Activated CD8-positive, alpha-beta memory T cell treated with anti-CD3 and anti-CD28 coated beads for 48 hours (primary cell): ENCODE measurements at places on chromosomes 2 and 18.

DNA sequence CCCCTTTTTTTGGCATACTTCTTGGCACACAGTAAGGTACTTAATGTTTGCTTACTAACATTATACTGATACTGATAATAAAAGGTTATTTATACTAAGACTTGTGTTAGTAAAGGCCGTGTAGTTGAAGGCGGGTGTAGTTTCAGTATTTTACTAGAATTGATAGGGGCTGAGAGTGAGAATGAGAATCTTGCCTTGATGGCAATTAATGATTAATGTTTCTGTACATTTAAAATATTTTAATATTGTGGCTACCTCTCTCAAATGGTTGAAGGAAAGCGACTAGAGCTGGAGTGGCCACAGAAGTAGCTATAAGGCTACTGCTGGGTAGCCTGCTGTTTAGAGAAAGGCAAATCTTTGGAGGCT is 29.3 kb downstream of the PELI1 start:
- DNase-seq: no peak

GRCh38 chr2:17272652-17273525 is 245.4 kb downstream of the RAD51AP2 start:
- no peak for DNase-seq

GRCh38 chr18:2857491-2858131 is 10.8 kb downstream of the EMILIN2 start:
- no peak for DNase-seq

GRCh38 chr2:213789940-213790339 is 505.7 kb downstream of the SPAG16 start:
- DNase-seq: no peak

DNA sequence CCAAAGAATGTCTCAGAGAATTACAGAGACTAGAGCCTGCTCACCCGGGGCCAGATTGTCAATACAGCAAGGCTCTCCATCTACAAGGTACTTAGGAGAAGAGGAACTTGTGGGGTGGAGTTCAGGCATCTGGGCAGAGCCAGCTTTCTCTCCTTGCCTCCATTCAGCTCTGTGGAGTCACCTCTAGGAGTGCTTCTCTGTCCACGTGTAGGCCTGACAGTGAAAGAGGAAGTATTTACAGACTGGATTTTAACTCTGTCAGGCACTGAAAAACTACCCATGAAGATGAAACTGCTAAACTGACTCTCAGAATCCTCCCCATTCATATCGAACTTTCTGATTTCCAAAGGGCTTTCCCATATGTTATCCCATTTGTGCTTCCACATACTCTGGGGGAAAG is 315.6 kb downstream of the SETBP1 start:
- DNase-seq: no peak

GRCh38 chr2:18578033-18578432 is 11.3 kb downstream of the NT5C1B start:
- no peak for DNase-seq

- DNase-seq: no peak
Measured at GRCh38 chr2:177921726-177922125, 150.9 kb downstream of the PDE11A start.

DNA sequence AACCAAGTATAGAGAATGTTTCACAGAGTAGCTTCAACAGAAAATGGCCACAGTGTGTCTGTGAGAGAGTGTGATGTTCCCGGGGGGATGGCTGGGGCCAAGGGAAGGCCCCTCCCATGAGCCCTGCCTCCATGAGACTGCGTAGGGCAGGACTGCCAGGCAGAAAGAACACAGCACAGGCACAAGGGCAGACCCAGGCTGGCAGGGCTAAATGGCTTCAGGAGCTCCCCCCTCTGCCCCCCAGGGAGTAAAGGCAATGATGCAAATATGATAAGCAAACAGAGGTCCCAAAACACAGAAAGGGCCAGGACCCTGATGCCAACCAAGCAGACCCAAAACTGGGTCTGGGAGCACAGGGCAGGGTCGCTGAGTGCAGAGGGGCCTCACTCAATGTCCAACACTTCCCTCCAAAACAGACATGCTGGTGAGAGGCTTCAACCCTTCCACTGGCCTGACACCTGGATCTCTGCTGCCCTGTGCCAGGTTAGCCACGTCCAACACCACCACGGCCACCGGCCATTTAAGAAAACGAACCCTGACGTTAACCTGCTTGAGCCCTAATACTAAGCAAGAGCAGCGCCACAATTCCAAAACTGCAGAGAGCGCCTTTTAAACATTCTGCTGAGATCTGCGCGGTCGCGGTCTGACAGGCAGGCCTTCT is 90.3 kb downstream of the HDAC4 start:
- DNase-seq: no peak

DNA sequence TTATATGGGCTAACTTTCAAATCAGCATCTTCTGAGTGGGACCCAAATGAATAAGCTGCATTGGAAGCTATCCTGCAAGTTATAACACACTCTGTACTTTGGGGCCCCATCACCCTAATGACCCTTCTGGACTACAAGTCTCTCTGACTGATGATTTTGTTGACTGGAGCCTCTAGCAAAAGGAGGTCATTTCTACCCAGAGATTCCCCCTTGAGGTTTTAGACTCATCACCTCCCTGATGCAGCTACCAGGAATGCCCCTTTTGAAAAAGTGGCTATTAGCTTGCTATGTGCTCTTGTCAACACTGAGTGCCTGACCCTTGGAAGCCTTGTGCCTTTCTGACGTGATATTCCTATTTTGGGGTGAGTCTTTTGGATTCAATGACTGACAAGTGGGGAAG is 54.5 kb upstream of the NEMP2 start:
- no peak for DNase-seq

DNA sequence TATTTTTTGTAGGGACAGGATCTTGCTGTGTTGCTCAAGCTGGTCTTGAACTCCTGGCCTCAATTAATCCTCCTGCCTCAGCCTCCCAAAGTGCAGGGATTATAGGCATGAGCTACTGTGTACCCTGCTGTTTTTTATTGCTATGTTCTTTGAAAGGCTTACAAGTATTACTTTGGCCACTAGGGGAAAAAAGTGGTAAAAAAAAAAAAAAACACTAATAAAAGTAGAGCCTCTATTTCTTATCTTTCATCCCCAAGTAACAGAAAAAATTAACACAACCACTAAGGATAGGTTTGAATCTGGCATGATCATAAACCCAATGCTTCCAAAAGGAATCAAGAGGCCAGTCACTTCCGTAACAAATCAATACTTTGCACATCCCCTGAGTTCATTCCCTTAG is 11.6 kb downstream of the NOL10 start:
- DNase-seq: no peak

- DNase-seq: no peak
Measured at GRCh38 chr18:47595831-47596501, 334.5 kb downstream of the SMAD2 start.

DNA sequence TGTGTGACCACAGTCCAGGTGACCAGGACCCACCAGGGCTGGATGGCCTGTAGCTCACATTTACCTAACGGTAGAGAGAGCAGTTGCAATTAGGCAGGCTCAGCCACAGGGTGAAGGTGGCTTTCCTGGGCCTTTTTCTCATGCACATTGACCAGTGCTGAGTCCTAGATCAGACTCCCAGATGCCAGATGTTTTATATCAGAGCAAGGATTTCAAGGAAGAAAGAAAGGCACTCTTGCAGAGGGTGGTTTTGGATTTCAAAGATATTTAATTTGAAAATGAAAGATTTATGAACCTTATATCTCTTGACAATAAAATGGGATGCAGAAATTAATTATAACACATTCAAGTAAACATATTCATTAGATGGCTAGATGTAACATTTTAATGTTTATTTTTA is 694.2 kb upstream of the GYPC start:
- DNase-seq: no peak

DNA sequence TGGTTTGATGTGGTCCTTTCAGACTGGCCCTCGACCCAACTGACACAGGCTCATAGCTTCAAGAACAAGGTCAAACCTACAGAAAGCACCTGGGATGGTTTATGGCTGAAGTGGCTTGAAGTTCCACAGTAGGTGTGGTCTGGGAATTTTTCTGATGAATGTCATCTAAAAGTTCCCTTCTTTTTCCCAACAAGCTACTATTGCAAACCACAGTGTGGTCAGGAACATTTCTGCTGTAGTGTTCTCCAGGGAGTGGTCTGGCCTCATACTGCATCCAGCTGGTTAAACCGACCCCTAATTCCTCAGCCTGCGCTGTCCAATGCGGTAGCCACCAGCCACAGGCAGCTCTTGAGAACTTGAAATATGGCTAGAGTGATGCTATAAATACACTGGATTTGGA is 92.7 kb downstream of the FAM124B start:
- no peak for DNase-seq

DNA sequence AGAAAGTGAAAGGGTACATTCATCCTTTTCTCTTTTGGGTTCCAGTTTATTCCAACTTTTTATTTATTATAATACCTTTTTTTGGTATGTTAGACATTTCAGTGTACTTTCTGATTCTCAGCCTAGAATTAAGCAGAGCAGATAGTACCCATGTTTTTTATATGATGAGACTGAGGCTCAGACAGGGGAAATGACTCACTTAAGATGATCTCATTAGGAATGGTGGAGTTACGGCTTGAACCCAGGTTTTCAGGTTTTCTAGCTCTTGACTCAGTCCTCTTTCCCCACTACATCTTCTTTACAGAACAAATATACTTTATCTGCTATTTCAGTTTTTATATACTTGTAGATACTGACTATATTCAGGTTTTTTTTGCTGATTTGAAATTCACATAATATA is 51.7 kb upstream of the OTX1 start:
- DNase-seq: no peak

GRCh38 chr2:226573158-226573557 is 226.5 kb downstream of the IRS1 start:
- no peak for DNase-seq

DNA sequence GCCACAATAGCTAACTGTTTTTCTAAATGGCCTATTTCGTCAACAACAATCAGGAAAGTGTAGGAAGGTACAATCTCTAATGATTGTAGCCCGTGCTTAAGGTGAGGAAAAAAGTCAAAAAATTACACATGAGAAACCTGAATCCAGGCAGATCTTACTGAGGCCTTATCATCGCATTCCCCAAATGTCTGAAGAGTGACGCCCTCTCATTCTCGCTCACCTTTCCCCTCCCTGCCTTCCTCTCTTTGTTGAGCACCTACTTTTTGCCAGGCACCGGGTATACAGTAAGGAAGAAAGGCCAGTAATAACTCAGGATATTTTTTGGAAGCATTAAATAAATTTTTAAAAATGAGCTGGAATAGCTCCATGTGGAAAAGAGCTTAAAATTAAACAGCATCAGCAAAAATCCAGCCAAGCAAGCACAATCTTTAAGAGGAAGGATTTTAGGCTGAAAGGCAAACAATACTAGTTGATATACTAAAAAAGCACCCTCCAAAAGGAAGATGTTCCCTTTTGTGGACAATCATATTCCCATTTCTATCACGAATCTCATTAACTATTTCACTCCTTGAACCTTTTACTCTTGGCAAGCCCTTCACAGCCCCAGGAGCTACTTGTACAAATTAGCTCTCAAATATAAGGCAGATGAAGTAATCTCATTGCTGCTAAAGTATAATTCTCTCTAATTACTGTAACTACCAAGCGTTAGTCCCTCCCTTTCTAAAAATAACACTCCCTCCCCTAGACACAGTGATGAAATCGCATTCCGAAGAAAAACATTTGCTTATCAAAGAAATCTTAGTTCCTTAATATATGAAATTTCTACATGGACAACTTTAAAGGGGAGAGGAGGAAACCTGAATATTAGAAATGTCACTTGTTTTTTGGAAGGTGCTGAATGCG is 40.0 kb downstream of the STAT1 start:
- no peak for DNase-seq

DNA sequence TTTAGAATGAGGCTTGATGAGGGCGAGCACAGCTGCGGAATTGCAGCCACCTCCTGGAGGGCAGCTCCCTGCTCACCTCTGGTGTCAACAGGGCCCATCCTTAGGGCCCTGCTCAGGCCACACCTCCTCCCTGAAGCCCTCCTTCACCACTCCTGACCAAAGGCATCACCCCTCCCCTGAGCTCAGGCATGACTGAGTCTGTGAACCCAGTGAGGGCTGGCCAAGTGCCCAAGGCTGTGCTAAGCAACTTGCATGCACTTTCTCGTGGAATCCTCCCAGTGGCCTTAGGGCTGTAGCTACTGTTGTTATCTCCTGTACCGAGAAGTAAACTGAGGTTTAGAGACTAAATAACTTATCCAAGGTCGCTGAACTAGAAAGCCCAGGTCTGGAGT is 101.7 kb downstream of the KLHL29 start:
- no peak for DNase-seq

DNA sequence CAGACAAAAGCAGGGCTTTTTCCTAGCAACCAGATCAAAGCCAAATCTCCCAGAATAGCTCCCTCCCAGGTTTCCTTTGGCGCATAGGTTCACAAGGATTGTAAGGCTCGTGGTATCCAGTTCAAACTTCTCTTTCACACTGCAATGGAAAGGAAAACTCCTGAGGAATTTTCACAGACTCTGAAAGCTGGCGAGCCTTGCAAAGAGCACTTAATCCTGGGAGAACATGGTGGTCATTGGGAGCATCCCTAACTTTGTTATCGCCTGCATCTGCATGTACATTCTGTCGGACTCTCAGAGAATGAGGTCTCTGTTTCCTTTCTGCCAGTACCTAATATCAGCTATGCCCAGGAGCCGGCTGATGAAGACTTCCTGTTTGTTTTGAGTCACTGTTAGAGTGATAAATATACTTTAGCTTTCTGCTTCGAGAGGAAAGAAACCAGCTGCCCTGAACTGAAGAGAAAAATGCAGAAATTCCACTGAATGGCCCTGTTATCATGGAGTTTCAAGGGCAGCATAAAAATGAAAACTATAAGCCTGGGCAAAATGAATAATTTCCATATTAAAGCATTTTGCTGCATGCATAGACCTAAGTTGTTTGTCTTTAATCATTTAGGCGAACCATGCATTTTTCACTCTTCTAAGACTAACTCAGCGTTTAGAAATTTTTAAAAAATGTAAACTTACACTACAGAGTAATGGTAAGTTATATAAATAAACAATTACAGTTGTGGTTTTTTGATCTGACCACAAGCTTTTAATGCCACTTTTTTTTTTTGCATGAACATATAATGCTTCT is 76.4 kb upstream of the ZEB2 start:
- no peak for DNase-seq

DNA sequence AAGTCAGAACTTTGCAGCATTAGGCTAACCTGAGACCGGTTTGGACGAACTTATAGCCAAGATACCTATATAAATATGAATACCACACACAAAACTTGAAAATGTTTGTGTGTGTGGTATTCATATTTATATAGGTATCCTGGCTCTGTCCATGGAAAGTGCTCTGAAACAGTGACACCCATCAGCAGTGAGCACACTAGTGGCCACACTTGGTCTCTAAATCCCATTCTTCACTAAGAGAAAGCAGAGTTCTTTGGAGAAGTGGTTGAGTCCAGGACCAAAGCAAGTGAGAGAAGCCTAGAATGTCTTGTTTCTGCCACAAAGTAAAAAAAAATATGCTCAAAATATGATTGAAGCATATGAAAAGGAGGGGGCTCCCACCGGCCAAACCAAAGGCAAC is 146.5 kb downstream of the TWIST2 start:
- DNase-seq: no peak

- no peak for DNase-seq
Measured at GRCh38 chr18:36511791-36512352, 214.4 kb downstream of the FHOD3 start.

GRCh38 chr2:157592948-157593347 is 35.7 kb downstream of the ACVR1C start:
- DNase-seq: no peak
